ENCODE measurements at places on chromosomes 7 and 10. TPM values are rescaled to one million over a fixed set of nuclear protein-coding genes. Genes with fewer than 3 reads are reported as not detected.

DNA sequence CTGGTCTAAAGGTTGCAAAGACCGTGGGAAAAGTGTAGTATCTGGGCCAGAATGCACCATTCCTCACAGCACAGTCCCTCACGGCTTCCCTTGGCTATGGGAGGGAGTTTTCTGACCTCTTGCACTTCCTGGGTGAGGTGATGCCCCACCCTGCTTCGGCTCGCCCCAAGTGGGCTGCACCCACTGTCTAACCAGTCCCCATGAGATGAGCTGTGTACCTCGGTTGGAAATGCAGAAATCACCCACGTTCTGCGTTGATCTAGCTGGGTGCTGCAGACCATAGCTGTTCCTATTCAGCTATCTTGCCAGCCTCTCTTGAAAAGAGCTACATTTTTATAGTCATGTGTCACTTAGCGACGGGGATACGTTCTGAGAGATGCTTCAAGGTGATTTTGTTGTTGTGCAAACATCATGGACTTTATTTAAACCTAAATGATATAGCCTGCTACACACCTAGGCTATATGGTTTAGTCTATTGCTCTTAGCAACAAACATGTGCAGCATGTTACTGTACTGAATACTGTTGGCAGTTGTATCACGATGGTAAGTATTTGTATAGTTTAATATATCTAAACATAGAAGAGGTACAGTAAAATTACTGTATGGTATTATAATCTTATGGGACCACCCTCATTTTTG lies 120.0 kb downstream of the PPP1R9A start:
- no peaks in the 10 kb centered on the region for H3K4me1 ChIP-seq
- H3K4me3 ChIP-seq, result no peak overlapping the region
- no peak for DNase-seq
- no peak overlapping the region for H3K27ac ChIP-seq

- no peaks in the 10 kb centered on the region for H3K27me3 ChIP-seq
- no peak overlapping the region for H3K27ac ChIP-seq
- DNase-seq, result no peak
Measured at GRCh38 chr10:131259535-131259934, 52.0 kb downstream of the TCERG1L start.

The UPK3BL1 gene
- 101 TPM for polyA plus RNA-seq

The MRC1 gene
- polyA plus RNA-seq, result 0.15 TPM

Measured in CD14-positive monocyte (primary cell).